ENCODE measurements at places on chromosomes 1 and 21.

- DNase-seq = no peak
Measured at GRCh38 chr1:241172486-241172885, 184.5 kb downstream of the RGS7 start.

DNA sequence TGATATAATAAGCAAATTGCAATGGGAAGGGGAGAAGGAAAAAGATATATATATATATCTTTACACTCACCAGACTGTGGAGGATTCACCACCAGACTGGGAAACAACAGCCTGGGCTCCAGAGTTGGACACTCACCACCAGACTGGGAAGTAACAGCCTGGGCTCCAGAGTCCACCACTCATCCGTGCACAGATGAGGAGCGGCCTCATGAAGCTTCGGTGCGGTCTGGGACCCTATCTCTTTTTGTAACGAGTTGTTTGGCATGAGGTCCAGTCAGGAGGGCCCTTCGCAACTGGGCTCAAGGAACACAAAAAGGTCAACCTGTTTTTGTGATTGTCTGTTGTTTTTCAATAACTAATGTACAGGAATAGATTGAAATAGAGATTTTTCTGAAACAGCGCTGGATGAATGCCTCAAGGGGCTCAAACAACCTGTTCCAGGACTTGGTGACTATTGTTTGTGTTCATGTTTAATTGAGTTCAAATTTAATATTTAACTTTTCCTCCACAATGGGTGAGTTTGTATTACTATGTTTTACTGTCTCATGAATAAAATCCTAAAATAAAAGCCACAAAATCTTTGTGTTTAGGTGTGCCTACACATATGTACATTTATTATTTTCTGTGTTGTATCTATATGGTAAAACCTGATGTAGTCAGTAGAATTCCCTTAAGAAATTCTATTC, 40.1 kb downstream of the S100A10 start:
- no peak for DNase-seq

- no peak for DNase-seq
Measured at GRCh38 chr1:22665752-22666151, 12.7 kb downstream of the C1QB start.

- no peak for DNase-seq
Measured at GRCh38 chr1:52913014-52913413, 8.5 kb downstream of the ECHDC2 start.

- DNase-seq = no peak
Measured at GRCh38 chr1:26775666-26776065, 12.1 kb upstream of the PIGV start.

DNA sequence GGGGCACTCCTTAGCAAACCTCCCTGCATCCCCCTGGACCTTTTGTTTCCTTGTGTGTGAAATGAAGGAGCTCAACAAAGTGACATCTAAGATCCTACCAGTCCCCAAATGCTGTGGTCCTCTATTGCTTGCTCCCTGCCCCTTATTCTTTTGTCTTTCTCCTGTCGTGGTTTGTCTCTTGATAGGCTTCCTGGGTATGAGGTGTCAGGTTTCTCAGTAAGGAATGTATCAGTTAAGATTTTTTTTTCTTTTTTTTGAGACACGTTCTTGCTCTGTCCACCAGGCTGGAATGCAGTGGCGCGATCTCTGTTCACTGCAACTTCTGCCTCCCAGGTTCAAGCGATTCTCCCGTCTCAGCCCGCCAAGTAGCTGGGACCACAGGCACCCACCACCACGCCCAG, 16.8 kb downstream of the CNIH3 start:
- DNase-seq = no peak

GRCh38 chr1:193311226-193311948, 125.0 kb upstream of the B3GALT2 start:
- no peak for DNase-seq

GRCh38 chr1:1307923-1308755, at the start of the genes ACAP3 and PUSL1:
ACAP3 (minus strand) TSS chr1:1307930; CDS start chr1:1307815, 115 bp downstream.
PUSL1 (plus strand) TSS chr1:1308597; CDS start chr1:1308644, 47 bp downstream.
- peak; percentile 94 for DNase-seq

DNA sequence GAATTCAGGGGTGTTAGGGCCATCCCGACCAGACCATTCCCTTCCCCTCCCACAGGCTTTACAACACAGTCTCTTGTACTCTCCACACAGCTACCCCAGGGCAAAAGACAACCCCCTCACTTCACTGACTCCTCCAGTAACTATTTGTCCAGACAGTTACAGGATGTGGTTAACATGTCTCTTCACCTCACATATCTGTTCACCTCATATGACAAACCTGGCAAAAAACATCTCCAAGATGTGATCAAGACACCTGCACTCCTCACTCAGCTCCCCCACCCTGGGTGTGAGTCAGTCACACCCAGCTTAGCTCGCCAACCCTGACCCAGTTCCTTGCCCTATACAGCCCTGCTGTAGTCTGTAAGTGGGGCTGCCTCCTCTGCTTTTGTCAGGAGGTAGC, 490.5 kb upstream of the CHRM3 start:
- DNase-seq = no peak

DNA sequence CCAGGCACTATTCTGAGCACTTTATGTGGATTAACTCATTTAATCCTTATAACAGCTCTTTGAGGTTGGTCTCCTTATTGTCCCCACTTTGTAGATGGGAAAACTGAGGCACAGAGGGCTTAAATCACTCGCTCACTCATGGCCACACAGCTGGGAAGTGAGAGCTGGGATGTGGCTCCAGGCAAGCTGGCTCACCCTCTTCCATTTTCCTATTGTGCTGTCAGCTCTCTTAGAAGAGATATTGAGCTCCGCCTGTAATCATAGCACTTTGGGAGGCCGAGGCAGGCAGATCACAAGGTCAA, 3.8 kb upstream of the COL8A2 start:
- no peak for DNase-seq

- no peak for DNase-seq
Measured at GRCh38 chr1:7383671-7384520, 387.2 kb upstream of the VAMP3 start.

- DNase-seq = no peak
Measured at GRCh38 chr1:54157401-54157800, 4.6 kb upstream of the CDCP2 start.

DNA sequence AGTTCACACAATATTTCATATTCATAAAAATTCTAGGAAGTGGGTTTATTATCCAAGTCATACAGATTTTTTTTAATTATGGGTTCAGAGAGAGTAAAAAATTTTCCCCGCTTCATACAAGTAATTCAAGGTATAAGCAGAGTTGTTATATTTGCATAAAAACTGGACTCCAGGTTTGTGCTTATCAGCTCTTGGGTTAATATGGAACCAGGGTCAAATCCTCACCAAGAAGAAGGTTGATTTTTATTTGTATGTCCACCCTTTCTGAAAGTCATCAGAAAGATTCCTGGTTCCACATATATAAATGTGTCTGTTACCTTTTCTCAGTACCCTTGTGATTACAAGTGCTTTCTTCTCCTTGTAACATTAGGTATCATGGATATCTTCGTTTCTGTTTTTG, 143.8 kb upstream of the PKN2 start:
- no peak for DNase-seq

DNA sequence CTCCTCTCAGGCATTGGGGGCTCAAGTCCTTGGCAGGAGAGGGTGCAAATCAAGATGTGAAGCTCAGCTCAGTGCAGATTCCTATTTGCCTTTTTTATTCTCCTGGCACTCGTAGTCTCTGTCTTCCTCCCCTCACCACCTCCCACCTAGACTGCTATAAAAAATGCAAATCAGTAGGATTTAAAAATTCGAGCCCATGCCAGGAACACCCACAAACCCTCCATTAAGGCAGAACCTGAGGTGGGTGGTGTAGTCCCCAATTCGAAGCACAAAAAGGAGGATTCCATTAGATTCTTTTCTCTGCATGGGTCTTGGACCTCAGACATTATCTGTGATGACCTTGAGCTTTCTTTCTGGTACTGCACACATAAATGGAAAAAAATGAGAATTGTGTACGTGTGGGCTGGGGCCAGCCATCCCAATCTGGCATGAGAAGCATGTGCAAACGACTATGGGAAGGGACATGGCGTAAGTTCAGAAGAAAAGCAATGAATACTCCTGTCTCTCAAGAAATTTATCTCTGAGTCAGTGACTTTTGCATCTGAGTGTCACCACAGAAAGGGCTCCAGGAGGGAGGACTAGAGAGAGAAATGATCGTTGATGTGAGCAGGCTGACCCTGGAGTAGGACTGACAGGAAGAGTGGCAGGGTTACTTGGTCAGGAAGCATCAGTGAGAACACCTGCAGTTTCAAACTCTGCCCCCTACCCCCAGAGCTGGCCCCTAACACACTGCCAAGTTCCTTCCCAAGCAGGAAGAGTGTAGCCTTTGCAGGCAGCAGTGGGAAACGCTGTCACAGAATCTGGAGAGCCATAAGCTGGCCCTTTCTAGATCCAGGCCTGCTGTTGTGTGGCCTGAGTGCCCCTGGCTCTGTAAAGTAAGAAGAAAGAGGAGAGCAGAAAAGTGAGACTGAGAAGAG, 1.7 kb downstream of the INKA2 start:
- no peak for DNase-seq

GRCh38 chr1:76568573-76569238, 298.6 kb upstream of the ST6GALNAC5 start:
- no peak for DNase-seq

- DNase-seq = no peak
Measured at GRCh38 chr1:228737601-228738041, 2.3 kb downstream of the RHOU start.

DNA sequence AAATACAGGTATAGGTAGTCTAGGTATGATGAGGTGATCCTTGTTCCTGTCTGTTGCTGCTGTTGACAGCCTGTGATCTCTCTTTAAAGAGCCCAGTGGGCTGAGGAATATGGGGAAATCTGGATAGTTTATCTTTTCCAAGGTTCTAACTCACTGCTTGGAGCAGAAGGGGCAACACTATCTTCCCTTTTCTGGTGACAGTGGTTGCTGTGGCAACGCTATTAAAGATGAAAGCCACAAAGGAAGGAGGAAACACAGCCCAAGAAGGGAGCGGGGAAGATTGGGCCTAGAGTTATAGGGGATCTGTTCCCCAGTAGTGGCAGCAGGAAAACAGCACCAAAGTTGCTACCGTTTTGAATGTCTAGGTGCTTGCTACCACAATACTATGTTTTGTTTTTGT, 8.8 kb downstream of the PCP4L1 start:
- DNase-seq = no peak

- no peak for DNase-seq
Measured at GRCh38 chr1:54405898-54406293, 298 bp downstream of the SSBP3 start.

All from left lung (tissue), 14 donors.